Mesendoderm (in vitro differentiated cells): ENCODE measurements at places on chromosomes 12 and 14.

DNA sequence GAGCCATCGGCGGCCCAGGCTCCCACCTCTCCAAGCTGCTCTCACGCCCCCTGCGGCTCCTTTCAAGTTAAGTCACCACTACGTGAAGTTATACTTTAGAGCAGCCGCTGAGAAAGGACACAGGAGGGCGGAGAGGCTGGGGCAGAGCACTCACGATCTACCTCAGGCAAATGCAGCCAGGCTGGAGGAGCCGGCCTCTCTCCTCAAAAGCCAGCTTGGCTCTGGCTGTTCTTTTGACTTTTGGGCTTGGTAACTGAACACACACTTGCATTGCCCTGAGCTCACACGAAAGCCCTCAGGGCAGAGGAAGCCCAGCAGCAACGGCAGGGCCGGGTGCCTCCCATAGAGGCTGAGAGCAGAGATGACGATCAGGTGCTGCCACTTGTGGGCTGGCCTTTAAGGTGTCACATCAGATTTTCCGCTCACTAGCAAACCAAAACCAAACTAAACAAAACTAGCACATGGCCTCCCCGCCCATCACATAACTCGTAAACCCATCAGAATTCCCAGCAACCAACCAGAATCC lies 75.2 kb downstream of the PITPNM2 start:
- DNase-seq, result peak; percentile 83

DNA sequence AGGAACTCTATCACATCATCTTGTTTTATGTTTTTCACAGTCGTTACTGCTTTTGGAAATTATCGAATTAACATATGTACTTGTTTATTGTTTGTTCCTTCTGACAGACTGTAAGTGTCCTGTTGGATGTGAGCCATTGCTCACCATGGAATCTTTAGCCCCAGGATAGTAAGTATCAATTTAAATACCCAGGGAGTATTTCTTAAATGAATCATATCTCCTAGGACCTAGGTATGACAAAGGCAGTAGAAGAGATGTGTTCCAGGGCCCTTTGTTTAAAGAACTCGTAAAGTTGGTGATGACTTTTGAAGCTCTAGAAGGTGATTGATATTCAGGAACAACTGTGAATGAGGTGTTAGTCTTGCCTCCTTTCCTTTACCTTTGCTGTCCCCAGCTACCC lies 30.3 kb upstream of the STRAP start:
- DNase-seq, result peak; percentile 11

DNA sequence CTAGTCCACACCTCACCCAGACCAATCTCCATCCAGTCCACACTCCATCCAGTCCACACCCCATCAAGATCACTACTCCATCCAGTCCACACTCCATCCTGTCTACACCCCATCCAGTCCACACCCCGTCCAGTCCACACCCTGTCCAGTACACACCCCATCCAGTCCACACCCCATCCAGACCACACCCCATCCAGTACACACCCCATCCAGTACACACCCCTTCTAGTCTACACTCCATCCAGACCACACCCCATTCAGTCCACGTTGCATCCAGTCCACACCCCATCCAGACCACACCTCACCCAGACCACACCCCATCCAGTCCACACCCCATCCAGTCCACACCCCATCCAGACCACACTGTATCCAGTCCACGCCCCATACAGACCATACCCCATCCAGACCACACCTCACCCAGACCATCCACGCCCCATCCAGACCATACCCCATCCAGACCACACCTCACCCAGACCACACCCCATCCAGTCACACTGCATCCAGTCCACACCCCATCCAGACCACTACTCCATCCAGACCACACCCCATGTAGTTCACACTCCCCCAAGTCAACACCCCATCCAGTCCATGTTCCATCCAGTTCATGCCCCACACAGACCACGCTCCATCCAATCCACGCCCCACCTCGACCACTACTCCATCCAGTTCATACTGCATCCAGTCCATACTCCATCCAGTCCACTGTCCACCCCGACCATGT lies 116.6 kb upstream of the RTL1 start:
- DNase-seq, result no peak

DNA sequence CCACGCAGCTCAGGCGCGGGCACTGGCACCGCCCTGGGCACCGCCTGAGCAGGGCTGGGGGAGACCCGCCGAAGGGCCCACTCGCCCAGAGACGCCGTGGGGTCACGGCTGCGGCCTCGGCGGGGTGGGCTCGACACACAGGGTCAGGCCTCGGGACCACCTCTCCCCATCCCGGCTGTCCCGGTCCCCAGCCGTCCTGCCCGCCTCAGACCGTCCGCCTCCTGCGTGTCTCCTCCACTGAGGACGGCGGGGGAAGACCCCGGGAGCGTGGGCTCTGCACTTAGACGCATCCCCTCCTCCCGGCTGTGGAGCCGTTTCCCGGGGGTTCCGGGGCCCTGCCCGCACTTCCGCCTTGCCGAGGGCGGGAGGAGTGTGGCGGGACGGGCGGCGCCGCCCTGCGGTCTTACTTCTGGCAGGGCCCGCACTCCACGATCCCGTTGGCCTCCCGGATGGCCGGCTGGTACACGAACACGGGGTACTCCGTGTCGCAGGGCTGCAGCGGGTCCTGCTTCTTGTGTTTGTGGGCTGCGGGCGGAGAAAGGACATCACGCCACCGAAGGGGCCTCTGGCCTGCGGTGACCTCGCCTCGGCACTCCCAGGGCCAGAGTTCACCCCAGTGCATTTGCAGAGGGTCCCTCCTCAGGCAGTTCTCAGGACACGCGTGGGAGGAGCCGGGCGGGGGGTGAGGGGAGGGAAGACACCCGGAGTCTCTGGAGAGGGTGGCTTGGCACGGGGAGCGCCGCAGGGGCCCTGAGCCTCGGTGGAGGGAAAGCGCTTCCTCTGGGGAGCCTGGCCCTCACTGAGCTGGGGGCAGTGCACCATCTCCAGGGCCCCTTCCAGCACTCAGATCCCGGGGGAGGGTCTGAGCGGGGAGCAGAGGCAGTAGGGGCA lies 23.1 kb upstream of the LRTM2 start:
- DNase-seq, result no peak

GRCh38 chr12:93540466-93540865 lies 32.0 kb upstream of the SOCS2 start:
- DNase-seq, result no peak

DNA sequence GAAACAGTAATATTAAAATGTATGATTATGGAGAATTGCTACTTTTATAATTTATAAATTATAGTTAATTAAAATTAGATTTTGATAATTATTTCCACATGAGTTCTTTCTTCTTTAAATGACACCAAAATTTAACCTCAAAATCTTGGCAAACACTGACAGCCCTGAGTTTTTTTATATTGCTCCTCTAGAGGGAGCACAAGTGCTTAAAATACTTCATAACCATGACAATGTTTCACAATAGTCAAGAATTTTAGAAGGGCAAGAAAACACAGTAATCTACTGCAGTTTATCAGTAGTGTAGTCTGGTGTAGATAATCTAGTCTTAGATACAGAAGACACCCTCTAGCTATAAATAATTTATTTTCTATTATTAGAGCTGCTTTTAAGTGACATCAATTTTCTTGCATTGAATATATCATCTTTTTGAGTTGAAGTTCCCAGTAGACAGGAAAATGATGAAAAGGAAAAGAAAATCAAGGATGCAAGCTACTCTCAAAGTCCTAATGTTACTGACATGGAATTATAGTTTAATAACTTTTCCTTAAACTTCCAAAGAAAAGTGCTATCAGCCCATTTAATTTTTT lies 14.3 kb upstream of the PTGER2 start:
- DNase-seq, result peak; percentile 55

DNA sequence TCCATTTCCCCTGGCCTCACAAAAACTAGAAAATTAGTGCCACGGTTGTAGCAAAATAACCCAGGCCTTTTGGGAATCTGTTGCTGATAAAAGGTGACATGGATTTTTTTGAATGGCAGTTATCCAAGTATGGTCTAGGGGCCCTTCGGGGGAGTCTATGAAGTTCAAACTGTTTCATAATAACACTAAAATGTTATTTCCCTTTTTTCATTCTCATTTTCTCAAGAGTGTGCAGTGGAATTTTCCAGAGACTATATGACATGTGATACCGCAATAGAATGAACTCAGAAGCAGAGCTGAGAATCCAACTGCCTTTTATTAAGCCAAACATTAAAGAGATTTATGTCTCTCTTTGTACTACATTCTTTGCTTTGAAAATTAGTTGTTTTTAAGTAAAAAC lies 26.9 kb downstream of the GSTZ1 start:
- no peak for DNase-seq

DNA sequence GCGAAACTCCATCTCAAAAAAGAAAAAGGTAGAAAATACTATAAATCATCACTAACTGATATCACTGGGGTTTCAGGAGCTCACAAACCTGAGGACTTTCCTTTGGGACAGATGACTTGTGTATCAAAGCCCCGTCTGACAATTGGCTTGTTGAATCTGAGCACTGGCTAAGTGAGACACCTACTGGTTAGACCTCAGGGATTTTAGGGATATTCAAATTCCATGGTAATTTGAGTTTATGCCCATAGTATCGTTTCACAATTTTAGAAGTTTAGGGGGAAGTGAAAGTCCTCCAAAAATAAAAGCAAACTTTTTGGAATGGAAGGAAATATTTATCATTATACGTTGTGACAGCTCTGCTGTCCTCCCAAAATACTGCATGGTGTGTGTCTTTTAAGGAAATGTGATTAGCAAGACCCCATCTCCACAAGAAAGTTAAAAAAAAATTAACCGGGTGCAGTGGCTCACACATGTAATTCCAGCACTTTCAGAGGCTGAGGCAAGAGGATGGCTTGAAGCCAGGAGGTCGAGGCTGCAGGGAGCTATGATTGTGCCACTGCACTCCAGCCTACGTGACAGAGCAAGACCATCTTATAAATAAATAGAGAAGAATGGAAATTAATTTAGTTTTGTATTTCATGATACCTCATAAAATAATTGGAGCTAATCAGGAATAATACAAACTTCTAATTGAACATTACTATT lies 49.2 kb downstream of the FBXL14 start:
- DNase-seq, result peak; percentile 33

DNA sequence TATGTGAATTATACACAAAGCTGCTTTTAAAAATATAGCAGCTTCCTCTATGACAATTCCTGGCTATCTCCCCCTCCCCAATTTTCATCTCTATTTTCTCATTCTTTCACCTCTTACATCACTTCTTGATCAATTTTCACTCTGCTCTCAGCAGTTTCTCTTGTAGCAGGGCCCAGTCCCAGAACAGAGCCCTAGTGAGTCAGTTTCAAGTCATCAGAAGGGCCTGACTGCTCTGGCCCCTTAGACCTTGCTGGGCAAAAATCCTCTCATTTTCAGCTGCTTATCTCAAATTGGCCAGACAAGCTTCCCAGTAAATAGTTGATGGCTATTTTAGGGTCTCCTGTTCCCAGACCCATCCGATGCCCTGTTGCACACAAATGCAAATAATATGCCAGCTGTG lies 101.4 kb downstream of the TTC7B start:
- DNase-seq, result no peak

DNA sequence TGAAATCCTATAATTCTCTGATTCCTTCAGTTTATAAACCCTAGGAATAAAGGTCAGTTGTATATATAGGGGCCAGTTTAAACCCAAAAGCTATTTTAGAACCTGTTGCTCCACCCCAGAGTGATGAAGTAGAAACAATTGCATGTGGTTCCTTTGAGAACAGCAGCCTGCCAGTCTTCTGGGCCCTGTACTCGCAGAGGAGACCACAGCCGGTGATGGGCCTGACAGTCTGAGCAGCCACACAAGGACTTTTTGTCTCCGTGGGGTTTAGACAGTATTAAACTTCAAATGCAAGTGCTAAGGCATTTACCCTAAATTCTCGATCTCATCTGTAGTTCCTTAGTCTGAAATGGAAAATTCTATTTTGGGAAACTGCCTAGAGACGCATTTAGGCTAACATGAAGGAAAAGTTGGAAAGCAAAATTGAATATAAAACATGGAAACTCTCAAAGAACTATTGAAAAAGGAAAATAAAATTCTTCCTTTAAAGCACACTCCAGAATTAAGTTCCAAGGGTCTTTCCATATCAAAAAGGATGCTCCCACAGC lies 80.6 kb downstream of the PRICKLE1 start:
- no peak for DNase-seq

DNA sequence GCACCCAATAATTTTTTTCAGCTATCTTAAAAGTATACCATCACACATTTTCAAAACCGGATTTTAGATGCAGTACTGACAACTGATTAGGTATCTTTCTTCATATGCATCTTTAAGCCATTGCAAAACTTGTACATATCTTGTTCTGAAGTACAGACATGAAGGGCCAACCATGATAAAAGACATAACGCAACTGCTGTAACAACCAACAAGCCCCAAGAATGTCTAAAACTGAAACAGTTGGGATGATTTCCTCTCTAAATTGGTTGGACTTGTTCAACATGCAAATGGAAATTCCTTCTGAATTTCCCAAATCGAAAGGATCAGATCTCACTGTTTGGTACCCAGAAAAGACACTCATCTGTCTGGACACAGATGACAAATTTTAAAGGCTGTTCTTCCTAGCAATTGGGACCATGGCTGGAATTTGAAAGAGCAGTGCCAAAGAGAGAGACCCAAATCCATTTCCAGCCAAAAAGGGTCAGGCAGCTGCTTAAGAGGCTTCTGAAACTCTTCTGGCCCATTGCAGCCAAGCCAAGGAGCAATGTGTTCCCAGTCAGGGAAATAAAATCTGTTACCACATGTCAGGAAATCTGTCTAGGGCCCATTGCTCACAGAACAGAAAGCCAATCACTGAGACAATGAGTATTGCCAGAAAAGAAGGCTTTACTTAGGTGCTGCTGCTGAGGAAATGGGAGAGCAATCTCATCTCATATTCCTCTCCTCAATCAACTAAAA lies 1122.4 kb upstream of the USP15 start:
- DNase-seq, result no peak

- DNase-seq, result peak; percentile 89
These were observed 27.0 kb upstream of the ESRRB start for GRCh38 chr14:76348898-76349297.

GRCh38 chr12:112349431-112349830 lies 32.8 kb downstream of the HECTD4 start:
- no peak for DNase-seq

DNA sequence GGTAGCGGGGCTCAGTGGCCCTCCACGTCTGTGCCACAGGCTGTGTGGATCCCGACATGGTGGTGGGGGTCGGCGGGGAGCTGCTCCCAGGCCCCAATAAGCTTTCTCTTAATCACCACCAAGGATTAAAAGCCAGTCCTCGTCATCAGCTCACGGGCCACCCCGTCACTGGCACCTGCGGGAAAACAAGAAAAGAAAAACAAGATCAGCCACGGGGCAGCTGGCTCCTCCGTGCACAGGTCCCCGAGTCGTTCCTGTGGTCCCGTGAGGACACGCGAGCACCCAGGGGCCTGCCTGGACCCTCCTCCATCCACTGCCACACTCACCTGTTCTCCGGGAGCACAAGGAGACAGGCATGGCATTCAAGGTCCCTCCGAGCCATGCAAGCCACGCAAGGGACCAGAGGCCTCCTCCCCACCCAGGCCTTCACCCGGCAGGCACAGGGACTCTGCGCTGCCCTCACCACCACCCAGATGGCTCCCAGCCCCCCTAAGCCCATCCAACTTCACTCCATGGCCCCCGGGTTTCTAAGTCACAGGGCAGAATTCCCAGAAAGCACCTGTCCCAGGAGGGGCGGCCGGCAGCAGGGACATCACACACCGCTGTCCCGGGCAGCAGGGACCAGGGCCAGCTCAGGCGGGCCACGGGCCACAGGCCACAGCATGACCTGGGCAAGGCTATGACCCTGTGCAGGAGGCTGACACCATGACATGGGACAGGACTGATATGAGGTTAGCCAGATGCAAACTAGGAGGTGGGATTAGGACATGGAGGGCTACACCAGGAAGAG lies 72.0 kb downstream of the NCOR2 start:
- DNase-seq, result no peak

- DNase-seq, result no peak
These were observed 991.8 kb downstream of the VRK1 start for GRCh38 chr14:97788846-97789526.

GRCh38 chr14:64110802-64111201 lies 183.4 kb downstream of the ESR2 start:
- DNase-seq, result no peak
